Activated CD4-positive, CD25-positive, alpha-beta regulatory T cell treated with anti-CD3 and anti-CD28 coated beads, Interleukin-2, amount 50 U/mL, for 16 hours (primary cell): ENCODE measurements at places on chromosomes 7 and 10.

GRCh38 chr7:116399819-116400218 lies 99.7 kb upstream of the CAV2 start:
- DNase-seq: no peak

- DNase-seq: no peak
These were observed 6.9 kb downstream of the NOLC1 start for GRCh38 chr10:102159051-102159597.

DNA sequence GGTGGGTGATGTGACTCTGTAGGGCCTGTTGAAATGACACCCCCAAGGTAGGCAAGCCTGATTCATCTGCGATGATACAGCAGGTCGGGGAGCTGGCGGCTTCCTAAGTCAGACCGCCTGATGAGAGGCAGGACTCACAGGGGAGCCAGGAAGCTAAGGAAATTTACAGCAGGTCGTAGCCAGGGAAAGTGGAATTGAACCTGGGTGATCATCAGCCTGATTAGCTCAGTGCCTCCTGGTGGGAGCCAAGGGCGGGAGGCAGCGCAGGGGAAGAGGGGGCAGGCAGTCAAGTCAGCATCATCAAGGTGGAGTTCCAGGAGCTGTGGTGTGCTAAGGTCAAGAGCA lies 18.5 kb upstream of the TRIM56 start:
- no peak for DNase-seq

DNA sequence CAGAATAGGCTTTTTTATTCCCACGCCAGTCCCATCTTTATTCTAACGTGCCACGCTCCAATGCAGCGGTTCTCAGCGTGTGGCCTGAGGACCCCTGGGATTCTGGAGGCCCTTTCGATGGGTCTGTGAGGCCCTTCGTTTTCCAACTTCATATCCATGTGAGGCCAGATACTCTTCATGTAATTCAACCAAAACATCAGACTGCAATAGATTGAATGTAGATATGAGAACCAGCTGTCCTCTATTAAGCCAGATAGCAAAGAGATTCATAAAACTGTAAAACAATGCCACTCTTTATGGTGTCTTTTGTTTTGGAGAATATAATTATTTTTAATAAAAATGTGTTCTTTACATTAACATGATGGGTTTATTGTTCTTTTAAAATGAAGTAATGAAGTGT lies 53.2 kb upstream of the KMT2C start:
- no peak for DNase-seq

DNA sequence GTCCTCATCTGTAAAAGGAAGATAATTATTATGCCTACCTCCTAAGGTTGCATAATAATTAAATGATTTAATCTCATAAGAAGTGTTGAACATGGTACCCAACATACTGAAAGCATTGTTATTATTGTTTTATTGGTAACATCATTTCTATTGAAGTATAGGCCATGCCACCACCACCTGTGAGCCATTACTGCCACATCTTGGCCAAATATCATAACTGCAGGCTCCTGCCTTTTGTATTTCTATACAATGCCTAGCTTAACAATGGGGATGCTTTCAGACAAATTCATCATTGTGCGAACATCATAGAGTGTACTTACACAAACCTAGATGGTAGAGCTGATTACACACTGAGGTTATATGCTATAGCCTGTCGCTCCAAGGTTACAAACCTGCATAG lies 61.1 kb upstream of the NPSR1 start:
- DNase-seq: no peak

GRCh38 chr7:81638198-81638597 lies 131.6 kb downstream of the HGF start:
- no peak for DNase-seq

DNA sequence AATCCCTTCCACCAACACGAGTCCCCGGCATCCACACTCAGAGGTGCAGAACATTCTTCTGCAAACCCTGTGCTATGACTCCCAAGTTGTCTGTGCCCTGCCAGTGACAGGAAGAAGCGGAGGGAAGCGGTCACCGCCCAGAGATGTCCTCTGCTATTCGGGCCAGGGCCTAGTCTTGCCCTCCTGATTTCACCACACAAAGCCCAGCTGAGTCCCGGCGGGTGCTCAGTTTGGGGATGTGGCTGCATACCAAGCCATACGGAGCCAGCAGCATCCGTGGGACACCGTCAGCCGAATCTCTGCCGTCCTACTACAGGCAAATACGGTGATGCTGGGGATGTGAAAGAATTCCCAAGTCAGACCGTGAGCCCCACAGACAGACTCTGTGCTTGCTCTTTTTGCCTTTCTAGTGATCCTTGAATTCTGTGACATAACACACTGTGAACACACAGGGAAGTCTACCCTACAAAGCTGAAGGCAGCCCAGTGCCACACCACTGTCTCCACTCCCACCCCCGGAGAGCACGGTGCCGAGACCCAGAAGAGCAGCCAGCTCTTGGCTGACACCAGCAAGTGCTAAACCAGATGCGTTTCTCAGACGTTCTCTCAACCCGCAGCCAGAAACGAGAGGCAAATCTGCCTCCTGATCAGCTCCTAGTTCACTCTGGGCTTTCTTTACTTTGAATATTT lies 2.0 kb downstream of the STK32C start:
- no peak for DNase-seq

DNA sequence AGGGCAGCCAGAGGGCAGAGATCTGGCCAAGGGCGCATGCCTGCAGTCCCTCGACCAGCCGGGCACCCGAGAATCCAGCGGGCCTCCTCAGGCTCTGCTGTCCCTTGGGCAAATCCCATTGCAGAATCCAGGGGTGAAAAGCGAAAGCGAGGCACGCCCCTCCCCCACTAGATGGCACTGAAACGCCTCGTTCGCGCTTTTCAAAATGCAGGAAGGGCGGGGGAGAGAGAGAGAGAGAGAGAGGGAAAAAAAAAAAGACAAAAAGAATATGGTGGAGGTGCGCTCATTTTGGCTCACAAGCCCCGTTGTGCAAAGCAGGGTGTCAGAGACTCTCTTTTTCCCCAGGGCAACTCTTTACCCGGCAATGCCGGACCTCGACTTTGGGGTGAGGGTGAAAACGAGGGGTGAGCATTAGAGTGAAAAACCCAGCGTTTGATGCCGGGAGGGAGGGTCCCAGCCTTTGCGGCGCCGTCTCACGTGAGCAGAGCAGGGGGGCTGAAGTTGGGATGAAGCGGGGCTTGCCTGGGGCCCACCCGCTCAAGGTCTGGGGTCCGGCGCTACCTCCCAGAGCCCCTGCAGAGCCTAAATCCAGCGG lies 2.5 kb upstream of the TMEM178B start:
- no peak for DNase-seq

GRCh38 chr7:158583143-158583542 lies 4.5 kb downstream of the PTPRN2 start:
- no peak for DNase-seq

DNA sequence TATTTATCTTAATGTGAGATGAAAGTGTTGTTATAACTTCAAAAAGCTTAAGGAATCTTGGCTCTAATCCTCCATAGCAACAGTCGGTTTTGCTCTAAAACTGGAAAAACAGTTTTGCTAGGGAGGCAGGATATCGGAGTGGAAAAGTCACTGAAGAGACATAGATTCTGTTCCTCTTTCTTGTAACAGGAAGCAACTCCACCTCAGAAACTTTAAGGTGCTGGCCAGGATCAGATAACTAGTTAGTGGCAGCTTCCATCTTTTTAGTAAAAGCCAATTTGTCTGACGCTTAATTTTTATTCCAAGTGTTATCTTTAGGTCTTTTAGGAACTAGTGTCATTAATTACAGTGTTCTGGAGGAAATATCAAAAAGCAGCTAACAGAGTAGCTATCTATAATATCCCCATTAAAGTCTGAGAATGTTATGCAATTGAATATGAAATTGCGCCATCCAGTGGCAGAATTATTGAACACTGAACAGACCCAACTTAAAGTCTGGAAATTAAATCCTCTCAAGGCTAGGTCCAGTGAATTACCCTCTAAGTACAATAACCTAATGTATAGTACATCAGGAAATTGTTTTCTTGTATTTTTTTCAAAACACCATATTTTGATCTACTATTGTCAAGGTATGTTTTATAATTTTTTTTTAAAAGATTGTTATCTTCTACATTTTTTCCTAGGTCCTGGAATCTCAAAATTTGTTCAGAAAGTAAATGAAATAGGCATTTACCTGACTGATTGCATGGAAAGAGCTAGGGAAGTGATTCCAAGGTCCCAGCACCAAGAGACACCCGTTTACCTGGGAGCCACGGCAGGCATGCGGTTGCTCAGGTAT lies 65.9 kb upstream of the CC2D2B start:
- DNase-seq: peak; percentile 16

DNA sequence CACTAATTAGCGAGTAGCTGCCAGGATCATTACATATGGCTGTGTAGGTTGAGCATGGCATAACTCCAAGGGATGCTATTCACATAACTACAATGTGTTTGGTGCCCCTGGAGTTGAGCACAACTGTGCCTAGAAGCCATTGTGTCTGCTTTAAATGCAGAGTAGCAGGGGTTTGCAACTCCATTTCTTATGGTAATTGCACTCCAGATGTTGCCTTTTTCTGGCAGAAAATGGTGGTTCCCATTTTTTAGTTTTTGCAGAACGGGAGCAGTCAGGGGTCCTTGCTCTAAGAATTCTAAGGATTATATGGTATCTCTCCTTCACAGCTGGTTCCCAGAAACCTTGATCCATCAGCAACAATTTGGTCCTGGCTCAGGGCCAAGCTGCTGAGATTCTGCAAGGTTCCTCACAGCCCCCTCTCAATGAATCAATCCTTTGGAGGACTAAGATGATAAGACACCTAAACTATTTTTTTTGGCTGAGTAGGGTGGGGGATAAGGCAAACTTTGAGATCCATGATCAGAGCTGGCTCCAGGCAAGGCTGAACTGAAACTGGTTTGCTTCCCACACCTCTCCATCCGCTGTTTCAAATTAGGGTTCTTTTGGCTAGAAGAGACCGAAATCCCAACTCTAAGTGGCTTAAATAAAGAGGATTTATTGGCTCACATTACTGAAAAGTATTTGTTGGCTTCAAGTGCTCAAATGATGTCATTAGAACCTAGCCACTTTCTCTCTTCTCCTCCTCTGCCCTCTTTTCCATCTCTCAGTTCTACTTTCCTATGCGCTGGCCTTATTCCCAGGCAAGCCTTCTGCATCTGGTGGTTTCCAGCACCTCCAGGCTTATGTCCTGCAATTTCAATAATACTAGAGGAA lies 97.5 kb upstream of the CCDC6 start:
- no peak for DNase-seq

- DNase-seq: no peak
These were observed 97.7 kb upstream of the DNAAF5 start for GRCh38 chr7:628826-629225.

DNA sequence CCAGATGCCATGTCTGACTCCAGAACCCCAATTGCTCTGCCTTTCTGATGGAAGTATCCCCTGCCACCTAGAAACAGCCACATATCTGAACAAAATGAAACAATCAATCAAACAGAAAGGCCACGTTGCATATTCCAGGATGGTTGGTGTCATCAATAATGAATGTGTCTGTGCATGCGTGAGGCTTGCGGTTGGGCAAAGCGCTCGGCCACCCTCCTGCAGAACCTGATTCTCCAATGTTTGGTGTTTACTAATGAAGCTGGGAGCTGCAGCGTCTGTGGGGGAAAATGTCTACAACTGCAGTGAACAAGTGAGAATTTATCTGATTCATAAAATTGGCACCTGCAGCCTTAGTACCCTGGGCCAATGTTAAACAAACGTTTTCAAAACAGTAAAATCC lies 121.2 kb upstream of the ADARB2 start:
- DNase-seq: no peak

- DNase-seq: no peak
These were observed 121.4 kb downstream of the DNAJB6 start for GRCh38 chr7:157458254-157458633.

GRCh38 chr10:51052163-51052562 lies 22.1 kb upstream of the PRKG1 start:
- no peak for DNase-seq

GRCh38 chr7:29352041-29352440 lies 157.5 kb downstream of the CHN2 start:
- DNase-seq: no peak

GRCh38 chr10:3781468-3782145 lies 3.4 kb downstream of the KLF6 start:
- DNase-seq: no peak

DNA sequence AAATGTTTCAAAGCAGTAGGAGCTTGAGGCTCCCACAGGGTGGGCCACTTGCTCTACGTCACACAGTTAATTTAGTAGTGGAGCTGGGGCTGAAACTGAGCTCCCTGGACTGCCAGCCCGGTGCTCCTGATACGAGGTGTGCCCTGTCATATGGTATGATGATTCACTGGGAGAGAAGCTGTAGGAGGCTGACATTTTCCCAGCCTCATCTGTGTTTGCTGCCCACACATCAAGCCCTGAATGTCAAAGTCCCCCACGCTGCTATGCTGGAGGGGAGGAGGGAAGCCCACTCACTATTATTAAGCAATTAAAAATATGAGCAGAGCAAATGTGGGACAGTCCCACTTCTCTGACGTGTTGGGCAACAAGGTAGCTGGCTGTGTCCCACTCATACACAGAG lies 81.2 kb upstream of the SORCS3 start:
- DNase-seq: no peak

GRCh38 chr7:79515358-79515757 lies 61.9 kb upstream of the MAGI2 start:
- no peak for DNase-seq

DNA sequence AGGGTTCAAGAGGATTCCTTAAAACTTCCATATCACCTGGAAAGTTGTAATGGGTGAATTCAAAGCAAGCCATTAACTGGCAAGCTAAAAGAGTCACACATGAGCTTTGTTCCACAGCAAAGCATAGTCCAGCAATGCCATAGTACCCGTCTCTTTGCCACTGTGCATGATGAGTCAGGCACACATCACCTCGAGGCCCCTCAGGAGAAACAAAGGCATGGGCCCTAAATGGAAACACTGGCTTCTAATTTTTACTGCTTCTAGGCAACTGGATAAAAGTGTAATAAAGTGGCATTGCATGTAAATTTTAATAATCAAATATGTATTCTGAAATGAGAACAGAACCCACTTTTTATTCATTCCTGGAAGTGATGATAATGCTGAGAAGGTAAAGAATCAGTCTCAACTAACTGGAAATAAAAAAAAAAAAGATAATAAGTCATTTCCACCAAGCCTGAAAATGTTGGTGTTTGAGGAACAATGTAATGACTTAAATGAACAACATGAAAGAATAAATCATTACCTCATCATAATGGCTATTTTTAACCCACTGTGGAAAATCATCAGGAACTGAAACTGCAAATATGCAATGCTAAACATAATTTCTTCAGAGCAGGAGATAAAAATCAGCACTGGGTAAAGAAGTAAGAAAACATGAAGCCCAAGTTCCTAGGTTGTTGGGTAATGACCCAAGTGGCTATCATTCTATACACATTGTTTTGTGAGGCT lies 104.9 kb downstream of the CDK6 start:
- DNase-seq: no peak

- DNase-seq: no peak
These were observed 51.4 kb upstream of the PFKFB3 start for GRCh38 chr10:6151087-6151977.
